M059J (cell line): ENCODE measurements at places on chromosomes 6 and 20. TPM values are rescaled to one million over a fixed set of nuclear protein-coding genes. Genes with fewer than 3 reads are reported as not detected.

Gene TNFRSF6B
- 1.9 TPM in 1 of 2 replicates, not detected in the other for total RNA-seq

GRCh38 chr6:12586721-12587480, 129.7 kb upstream of the PHACTR1 start:
- peak; percentile 56 for DNase-seq

Gene DACT2
- total RNA-seq, result not detected in 2 replicates

GRCh38 chr6:25042984-25043725, 107.4 kb upstream of the RIPOR2 start:
- DNase-seq, result no peak

Gene HLA-DQA1
- total RNA-seq, result not detected in 2 replicates

Gene WFDC10B
- total RNA-seq, result not detected in 2 replicates

DNA sequence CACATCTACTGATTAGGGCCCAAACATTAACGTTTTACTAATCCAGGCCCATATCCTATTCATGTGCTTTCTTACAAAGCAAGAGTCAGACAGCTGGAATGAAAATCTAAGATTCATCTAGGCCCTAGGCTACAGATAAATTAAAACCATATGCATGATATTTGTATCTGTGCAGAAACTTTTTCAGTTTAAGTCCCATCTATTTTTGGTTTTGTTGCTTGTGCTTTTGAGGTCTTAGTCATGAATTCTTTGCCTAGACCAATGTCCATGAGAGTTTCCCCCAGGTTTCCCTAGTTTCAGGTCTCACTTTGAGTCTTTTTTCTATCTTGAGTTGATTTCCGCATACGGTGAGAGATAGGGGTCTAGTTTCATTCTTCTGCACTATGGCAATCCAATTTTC, 20.2 kb downstream of the ADNP start:
- DNase-seq, result no peak

DNA sequence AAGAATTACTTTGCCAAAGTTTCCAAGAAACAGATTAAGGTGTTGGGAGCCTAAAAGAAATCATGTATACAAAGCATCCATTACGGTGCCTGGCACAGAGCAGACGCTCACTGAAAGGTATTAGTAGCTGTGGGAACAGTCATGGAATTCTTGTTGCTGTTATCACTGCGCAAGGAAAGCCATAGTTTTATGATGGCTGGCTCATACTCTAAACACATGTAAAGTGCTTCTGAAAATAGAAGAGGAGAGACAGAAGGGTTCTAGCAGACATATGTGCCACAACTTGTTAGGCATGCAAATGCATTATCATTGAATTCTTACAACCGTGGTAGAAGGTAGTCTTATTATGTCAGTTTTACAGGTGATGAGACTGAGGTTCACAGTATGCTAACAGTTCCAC, 112.4 kb downstream of the TENT5A start:
- no peak for DNase-seq

DNA sequence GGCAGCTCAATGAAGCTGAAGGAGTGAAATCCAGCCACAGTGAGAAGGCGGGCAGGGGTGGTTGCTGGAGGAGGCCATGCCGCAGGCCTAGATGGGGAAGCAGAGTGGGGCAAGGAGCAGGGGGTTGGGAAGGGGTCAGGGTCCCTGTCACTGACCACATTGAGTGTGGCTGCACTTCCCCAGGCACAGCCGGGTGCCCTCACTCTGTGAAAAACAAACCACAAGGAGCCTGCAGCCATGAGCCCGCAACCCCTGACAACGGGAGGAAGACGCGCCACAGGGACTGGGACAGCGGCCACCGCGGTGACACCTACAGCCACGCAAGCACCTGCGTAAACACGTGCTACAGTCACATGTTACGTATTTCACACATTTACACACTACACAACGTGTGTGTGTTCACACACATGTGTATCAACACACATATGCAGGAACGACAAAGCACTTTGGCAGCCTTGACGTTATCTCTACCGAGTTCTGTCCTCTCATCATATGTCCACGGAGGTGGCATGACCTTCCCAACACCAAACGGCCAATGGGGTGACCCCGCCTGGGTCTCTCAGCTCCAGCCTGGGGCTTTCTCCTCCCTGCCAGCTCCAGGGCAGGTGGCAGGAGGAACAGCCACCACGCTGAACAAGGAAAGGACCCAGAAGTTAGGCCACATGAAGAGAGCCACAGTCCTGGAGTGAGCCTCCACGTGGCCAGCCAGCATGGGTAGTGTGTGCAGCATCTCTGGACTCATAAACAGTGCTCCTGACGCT, 137.6 kb upstream of the RPS6KA2 start:
- no peak for DNase-seq

- DNase-seq, result peak; percentile 47
Observed at GRCh38 chr6:8821981-8822381, 386.6 kb upstream of the SLC35B3 start.

Gene MEA1
- total RNA-seq, result 172 and 224 TPM in 2 replicates

- no peak for DNase-seq
Observed at GRCh38 chr6:106530026-106530425, 99.3 kb downstream of the RTN4IP1 start.

GRCh38 chr20:62788607-62789006, 7.7 kb upstream of the MRGBP start:
- no peak for DNase-seq

DNA sequence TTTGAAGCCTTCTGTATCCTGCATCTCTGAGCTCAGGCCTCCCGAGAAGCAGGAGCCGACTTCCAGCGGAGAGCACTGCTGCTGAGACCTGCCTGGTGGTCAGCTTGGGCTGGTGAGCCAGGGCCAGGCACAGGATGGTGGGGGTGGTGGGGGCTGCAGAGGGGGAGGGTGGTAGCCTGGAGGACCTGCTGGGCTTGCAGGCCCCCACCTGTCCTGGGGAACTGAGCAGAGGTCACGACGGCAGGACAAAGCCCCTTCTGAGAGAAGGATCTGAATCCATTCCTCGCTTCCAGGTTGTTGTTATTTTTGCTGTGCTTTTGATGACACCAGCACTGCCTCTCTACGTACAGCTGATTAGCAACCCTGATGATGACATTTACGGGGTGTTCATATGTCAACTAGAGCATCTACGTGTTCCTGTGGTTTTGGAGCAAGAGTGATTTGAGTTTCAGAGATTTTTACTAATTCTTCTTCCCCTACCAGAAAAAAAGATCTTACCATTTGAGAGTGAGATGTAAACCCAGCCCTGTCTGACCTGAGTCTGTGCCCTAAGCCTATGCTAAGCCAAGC, 35.7 kb upstream of the CD93 start:
- no peak for DNase-seq

Gene AKAP12
- total RNA-seq, result 28.4 and 43.1 TPM in 2 replicates

DNA sequence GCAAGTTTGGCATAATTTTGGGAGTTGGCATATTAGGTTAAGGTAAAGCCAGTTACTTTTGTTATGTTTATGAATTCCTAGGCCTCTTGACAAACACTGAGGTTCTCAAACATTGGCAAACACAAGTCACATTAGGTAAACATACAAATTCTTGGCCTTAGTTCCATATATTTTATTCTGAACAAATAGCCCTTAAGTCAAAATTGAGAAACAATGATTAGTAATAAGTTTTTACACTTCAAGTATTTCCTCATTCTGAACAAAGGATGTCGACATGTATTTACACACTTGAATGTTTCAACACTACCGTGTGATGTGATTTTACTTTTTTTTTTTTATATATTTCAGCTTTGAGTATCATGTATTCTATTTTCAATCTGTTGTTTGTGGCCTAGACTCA, 3.8 kb upstream of the ECHDC1 start:
- no peak for DNase-seq

DNA sequence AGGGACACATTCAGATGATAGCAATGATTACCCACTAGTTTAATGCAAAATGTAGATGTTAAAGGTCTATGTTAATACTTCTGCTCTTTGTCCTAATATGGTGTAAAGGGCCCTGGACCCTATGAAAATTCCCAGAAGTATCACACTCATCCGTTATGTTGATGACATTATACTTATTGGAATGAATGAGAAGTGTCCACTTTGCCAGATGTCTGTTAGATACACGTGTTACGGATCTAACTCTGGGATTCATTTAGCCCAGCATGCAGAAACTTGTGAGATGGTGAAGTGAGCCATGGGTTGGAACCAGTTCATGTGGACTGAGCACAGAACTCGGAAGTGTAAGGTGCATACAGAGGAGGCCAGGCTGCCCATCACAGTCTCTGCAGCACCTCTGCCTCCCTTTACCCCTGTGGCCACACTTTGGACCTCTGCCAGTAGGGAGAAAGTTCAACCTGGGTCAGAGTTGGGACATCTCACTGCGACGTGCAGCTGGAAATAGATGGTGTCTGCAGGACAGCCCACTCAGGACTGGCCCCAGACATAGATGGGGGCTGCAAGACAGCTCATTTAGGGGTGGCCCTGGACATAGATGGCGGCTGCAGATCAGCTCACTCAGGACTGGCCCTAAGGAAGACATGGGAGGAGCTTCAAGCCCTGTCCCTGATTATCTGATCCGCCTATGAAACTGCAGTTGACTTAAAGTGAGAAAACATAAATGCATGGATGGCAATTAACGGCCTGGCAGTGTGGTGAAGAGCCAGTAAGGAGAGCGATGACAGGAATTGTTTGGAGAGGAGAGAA, 71.2 kb upstream of the THBS2 start:
- DNase-seq, result no peak

Gene TGM2
- 76.6 and 108 TPM in 2 replicates for total RNA-seq

Gene CLPSL1
- not detected in 2 replicates for total RNA-seq

GRCh38 chr6:159557031-159557430, 136.0 kb downstream of the SOD2 start:
- no peak for DNase-seq

GRCh38 chr20:16018881-16019280, 554.4 kb downstream of the KIF16B start:
- DNase-seq, result peak; percentile 62

GRCh38 chr6:12779772-12780171, 63.2 kb downstream of the PHACTR1 start:
- no peak for DNase-seq

- peak; percentile 10 for DNase-seq
Observed at GRCh38 chr20:8646033-8646441, 422.9 kb upstream of the PLCB4 start.

Gene OR2W1
- not detected in 2 replicates for total RNA-seq

DNA sequence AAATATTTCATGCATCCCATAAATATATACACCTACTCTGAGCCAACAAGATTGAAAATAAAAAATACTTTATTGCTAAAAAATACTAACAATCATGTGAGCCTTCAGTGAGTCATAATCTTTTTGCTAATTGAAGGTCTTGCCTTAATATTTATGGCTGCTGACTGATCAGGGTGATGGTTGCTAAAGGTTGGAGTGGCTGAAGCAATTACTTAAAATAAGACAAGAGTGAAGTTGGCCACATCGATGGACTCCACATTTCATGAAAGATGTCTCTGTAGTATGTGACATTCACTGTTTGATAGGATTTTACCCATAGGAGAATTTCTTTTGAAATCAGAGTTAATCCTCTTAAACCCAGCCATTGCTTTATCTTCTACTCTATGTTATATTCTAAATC, 11.1 kb downstream of the TRDN start:
- no peak for DNase-seq

Gene PDE7B
- 3.5 and 3.6 TPM in 2 replicates for total RNA-seq

DNA sequence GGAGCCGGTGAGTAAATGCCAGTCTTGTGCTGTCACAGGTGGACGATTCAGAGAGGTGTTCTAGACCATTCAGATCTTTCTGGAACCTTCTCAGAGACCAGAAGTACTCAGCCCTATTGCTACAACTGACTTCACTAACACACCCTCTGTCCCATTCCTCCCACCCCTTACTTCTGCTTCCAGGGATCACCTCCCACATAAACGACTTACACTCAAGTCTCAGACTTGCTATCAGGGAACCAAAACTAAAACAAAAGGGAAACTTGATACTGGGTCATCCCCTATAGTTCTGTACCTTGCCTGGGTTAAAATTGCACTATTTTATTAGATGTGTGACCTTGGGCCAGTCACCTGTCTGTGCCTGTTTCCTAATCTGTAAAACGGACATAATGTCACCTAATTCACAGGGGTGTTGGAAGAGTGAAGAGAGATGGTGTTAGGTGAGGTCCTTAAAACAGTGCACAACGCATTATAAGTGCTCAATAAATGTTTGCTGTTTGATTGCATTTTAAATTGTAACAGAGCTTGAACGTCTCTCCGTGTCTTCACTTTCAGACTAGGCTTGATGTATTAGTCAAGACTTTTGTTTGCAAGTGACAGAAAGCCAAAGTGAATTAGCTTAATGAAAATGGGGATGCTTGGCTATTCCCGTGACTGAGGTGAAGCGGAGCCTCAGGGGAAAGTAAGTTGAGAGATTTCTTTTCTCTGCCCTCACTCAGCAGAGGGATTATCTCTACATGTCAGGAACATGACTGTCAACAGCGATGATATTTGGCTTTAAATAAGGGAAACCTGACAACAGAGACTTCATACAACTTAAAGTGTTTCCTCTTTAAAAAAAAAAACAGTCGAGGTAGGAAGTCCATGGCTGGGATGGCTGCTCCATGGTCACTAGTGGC, 3.0 kb upstream of the SRXN1 start:
- no peak for DNase-seq

- no peak for DNase-seq
Observed at GRCh38 chr6:72966628-72967280, 258.5 kb downstream of the KHDC1L start.

Gene TAAR5
- total RNA-seq, result not detected in 2 replicates

Gene GSTA2
- 0.12 TPM in 1 of 2 replicates, not detected in the other for total RNA-seq

GRCh38 chr20:58432186-58432954, 43.3 kb downstream of the VAPB start:
- no peak for DNase-seq

Gene GGTLC1
- not detected in 2 replicates for total RNA-seq

DNA sequence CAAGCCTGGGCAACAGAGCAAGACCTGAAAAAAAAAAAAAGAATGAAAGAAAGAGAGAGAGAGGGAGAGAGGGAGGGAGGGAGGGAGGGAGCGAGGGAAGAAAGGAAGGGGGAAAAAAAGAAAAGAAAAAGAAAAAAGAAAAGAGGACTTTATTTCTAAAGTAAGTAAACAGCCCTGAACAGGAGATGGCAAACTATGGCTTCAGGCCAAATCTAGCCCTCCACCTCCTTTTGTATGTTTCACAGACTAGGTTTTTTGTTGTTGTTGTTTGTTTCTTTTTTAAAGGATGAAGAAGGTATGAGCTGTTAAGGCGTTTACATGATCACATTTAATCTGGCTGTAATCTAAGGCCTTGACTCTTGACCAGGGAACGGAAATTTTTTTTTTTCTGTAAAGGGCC, 711.1 kb upstream of the NRSN1 start:
- DNase-seq, result no peak

Gene TSBP1
- not detected in 2 replicates for total RNA-seq

Gene MBOAT1
- 26.4 and 32.3 TPM in 2 replicates for total RNA-seq

DNA sequence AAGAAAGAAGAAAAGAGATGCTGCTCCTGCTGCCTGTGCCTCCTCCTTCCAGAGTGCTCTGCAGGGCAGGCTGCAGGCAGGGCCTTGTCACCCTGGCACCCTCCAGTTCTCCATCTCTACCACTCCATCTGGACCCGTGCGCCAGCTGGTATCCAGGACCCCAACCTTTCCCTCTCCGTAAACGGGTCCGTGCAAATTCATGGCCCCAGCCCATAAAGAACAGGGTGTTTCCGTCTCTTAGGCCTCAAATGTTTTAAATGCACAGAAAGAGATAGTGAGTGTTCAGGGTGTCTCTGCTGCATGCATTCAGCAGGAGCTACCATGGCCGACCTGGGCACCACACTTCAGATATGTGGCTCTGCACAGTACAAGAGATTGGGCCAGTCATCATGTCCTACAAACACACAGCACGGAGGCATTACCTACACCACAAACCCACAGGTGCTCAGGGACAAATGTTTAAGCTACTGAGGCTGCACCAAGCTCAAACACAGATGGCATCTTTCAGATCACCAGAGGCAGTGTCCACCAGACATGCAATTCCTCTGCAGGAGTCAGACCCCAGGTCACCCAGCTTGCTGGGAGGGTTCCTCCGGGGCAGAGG, 258.1 kb downstream of the DLL1 start:
- no peak for DNase-seq

- DNase-seq, result no peak
Observed at GRCh38 chr6:106522562-106523250, 106.6 kb downstream of the RTN4IP1 start.

Gene PPP1R16B
- not detected in 2 replicates for total RNA-seq
